Thoracic aorta (tissue), 2 donors: ENCODE measurements at places on chromosomes 1 and 21.

DNA sequence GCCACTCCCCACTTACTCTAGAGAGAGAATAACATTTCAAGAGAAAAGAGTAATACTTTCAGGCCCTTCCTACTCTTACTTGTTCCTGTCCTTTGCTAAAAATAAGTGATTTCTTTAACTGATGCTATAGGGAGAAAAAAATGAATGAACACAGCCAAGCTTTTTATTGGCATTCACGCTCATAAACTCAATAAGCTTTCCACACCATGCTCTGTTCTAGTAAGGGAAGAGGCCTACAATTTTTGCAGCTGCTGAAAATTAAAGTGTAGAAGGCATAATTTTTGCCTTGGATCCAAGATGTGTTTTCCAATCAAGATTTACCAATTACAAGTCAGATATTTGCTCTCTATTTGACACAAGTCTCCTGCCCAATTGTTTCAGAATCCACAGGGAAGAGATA, 188.1 kb upstream of the RGS18 start:
- no peak for DNase-seq

- DNase-seq, result no peak
These were observed 18.6 kb downstream of the FMO1 start for GRCh38 chr1:171266930-171267329.

DNA sequence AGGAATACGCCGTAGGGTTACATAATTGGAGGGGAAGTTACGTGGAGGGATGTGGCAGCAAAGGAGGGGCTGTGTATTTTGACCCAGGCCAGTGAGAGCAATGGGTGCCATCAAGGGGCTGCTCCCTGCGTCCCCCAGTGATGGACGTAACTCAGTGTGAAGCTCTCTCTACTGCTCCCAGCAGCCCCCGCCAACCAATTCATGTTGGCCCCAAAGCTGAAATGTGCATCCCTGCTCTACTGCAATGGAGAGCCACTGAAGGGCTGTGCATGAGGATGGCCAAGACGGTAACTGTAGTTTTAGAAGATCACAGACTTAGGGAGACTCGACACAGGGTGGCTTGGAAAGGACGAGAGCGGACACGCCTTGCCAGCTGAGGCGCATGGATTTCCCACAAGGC, 38.3 kb downstream of the PGBD5 start:
- DNase-seq, result no peak

GRCh38 chr1:37174876-37175275, 140.6 kb upstream of the GRIK3 start:
- DNase-seq, result no peak
